GM12878 (cell line): ENCODE measurements at places on chromosomes 5 and 9.
A peak's percentile ranks its signal among the peaks of the same experiment; 100 is the strongest.

GRCh38 chr5:103532086-103532734 lies 30.4 kb downstream of the NUDT12 start:
- DNase-seq, result no peak

DNA sequence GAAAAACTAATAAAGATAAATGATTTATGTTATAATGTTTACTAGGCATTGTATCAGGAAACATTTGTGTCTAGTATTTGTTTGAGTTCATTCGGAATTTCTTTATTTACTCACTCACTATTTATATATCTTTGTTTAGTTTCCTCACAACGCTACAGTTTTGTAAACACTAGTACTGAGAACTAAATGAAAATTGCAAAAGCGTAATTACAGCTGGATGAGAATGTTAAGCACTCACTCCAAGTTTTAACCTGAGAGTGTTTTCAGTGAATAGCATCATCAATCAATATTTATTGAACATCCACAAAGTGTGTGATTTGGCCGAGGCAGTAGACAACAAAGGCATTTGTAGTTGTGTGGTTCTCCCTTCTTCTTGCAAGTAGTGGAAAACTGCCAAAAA lies 969.6 kb upstream of the DMAC1 start:
- DNase-seq, result no peak

DNA sequence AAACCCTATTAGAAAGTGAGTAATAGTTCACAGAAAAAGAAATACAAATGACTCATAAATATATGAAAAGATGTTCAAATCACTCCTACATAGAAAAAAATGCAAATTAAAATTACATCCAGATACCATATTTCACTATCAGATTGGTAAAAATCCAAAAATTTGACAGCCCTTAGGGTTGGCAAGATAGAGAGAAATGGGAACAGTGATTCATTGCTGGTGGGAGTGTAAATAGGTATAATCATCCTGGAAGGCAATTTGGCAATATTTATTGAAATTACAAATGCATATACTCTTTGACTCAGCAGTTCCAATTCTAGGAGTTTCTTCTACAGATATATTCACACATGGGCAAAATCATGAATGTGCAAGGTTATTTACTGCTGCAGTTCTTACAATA lies 273.5 kb downstream of the NR2F1-AS1 start:
- DNase-seq, result no peak

GRCh38 chr9:115520646-115521045 lies 402.7 kb upstream of the TNC start:
- DNase-seq, result no peak

- no peak for DNase-seq
Observed at GRCh38 chr5:72231991-72232703, 87.9 kb downstream of the MRPS27 start.

GRCh38 chr9:30605936-30606335 lies 1778.5 kb upstream of the ACO1 start:
- DNase-seq, result no peak

DNA sequence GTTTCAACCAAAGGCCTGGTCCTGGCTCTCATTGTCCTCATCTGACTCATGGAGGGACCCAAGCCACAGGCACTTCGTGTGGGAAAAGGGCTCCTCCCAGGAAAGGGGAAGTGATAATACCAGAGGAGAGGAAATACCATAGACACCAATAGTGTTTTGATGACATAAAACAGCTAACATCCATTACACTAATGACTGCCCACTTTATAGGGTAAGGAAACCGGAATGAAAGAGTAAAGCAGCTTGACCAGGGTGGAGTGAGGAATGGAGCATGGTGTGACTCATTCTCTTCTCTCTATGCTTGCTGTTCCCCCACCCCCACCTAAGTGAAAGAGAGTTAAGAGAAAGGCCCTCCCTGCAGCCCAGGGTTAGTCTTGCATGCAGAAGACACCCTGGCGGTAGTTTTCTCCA lies 67.4 kb upstream of the HRH2 start:
- no peak for DNase-seq

DNA sequence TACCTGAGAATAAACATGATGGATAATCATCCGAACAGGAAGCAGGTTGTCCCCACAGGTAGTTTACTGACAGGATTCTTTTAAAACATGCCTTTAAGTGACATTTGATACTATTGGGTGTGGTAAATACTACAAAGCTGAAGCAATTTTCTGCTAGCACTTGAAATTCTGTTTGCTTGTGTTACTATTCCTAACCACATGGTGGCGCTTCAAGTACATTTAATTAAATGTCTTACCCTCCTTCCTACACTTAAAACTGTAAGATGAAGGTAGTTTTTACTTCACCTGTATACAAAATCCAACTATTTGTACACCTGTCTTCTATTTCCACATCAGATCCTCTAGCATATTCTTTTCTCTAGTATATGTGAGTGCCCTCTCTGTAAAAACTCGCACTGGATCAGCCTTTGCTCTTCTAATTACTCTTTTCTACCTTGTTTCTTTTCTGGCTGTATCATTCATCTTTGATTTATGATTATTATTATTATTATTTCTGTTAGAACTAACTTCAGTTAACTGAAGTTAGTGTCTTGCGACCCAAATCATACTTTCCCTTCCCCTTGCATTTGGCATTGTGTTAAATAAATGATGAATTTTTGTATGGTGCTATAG lies 18.4 kb downstream of the SLC25A46 start:
- no peak for DNase-seq

GRCh38 chr9:38048316-38048969 lies 20.6 kb downstream of the SHB start:
- DNase-seq, result no peak

GRCh38 chr9:95433096-95433819 lies 83.5 kb downstream of the PTCH1 start:
- DNase-seq, result no peak

DNA sequence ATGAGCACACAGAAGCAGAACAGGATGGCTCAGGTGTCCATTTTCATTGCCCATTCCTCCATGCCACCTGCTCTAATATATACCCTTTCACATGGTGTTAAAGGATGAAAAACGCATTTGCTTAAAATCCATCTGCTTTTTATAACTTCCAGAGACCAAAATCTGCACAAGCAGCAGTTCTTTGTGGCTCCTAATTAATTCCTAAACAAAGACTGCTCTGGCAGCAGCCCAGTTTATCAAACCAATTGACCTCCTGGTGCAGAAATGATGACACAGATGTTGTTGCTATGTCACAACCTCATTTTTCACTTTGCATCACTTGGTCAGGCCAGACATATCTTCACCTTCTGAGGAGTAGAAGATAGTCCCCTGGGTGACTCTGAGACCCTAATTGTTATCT lies 141.2 kb downstream of the ASTN2 start:
- no peak for DNase-seq

- no peak for DNase-seq
Observed at GRCh38 chr9:123282362-123283047, 14.1 kb upstream of the STRBP start.

DNA sequence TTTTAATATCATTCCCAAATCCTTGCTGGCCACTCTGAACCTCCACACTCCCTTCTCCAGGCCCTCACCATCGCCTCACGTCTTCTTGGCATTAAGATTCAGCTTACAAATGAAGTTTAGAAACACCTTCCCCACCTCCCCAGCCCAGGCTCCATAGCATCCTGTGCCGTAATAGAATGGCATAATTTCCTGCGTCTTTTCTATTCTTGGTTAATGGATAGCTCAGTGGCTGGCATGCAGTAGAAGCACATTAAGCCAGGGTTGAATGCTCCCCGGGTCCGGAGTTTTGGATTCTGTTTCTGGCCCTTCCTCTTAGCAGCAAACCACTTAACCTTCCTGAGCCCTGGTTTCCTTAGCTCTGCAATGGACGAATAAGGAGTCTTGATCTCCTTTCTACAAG lies 13.8 kb downstream of the WWC1 start:
- DNase-seq, result no peak

- peak; percentile 84 for DNase-seq
Observed at GRCh38 chr5:143182901-143183820, 220.3 kb downstream of the NR3C1 start.
